ENCODE measurements at places on chromosomes 4 and X.

- H3K27me3 ChIP-seq: no peaks in the 10 kb centered on the region
- H3K4me1 ChIP-seq: no peaks in the 10 kb centered on the region
- H3K27ac ChIP-seq: no peak overlapping the region
- no peak overlapping the region for H3K4me3 ChIP-seq
Observed at GRCh38 chr4:156326246-156326645, 372.6 kb upstream of the CTSO start.

- no peak overlapping the region for H3K27ac ChIP-seq
- H3K36me3 ChIP-seq: no peaks in the 10 kb centered on the region
- H3K4me1 ChIP-seq: no peaks in the 10 kb centered on the region
- no peak overlapping the region for H3K4me3 ChIP-seq
Observed at GRCh38 chr4:14321723-14322122, 680.6 kb upstream of the CPEB2 start.

GRCh38 chrX:143455046-143455445 lies 62.2 kb downstream of the SPANXN3 start:
- no peaks in the 10 kb centered on the region for H3K27me3 ChIP-seq
- DNase-seq: no peak
- no peaks in the 10 kb centered on the region for H3K4me1 ChIP-seq

DNA sequence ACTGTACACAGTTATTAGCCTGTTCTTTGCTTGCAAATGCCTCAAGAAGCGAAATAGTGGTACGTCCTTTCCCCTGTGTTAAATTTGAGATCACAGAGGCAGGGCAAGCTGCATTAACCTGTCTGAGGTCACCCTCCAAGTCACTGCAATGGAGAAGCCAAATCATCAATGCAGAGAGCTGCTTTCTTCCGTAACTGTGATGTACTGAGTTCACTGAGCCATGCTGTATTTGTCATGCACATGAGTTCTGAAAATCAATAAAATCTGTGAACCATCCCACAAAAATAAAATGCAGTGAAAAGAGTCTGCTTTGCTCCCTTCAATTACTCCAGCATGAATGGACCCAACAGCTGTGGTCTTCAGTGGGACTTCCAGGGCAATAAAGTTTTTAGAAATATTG lies 393.5 kb downstream of the KCNIP4 start:
- H3K27ac ChIP-seq: no peak overlapping the region
- no peaks in the 10 kb centered on the region for H3K27me3 ChIP-seq
- H3K4me3 ChIP-seq: no peak overlapping the region
- no peak for DNase-seq
- no peaks in the 10 kb centered on the region for H3K4me1 ChIP-seq
- H3K36me3 ChIP-seq: no peaks in the 10 kb centered on the region

- DNase-seq: no peak
- no peak overlapping the region for H3K27ac ChIP-seq
- no peaks in the 10 kb centered on the region for H3K36me3 ChIP-seq
Observed at GRCh38 chr4:22607382-22607781, 85.4 kb upstream of the GBA3 start.

- no peak for DNase-seq
- H3K4me3 ChIP-seq: no peak overlapping the region
- no peaks in the 10 kb centered on the region for H3K27me3 ChIP-seq
- no peak overlapping the region for H3K27ac ChIP-seq
- H3K4me1 ChIP-seq: no peaks in the 10 kb centered on the region
Observed at GRCh38 chr4:12583275-12583674, 900.9 kb downstream of the RAB28 start.

- H3K36me3 ChIP-seq: no peaks in the 10 kb centered on the region
- no peak overlapping the region for H3K4me3 ChIP-seq
- DNase-seq: no peak
Observed at GRCh38 chr4:137129441-137129840, 402.9 kb downstream of the PCDH18 start.

DNA sequence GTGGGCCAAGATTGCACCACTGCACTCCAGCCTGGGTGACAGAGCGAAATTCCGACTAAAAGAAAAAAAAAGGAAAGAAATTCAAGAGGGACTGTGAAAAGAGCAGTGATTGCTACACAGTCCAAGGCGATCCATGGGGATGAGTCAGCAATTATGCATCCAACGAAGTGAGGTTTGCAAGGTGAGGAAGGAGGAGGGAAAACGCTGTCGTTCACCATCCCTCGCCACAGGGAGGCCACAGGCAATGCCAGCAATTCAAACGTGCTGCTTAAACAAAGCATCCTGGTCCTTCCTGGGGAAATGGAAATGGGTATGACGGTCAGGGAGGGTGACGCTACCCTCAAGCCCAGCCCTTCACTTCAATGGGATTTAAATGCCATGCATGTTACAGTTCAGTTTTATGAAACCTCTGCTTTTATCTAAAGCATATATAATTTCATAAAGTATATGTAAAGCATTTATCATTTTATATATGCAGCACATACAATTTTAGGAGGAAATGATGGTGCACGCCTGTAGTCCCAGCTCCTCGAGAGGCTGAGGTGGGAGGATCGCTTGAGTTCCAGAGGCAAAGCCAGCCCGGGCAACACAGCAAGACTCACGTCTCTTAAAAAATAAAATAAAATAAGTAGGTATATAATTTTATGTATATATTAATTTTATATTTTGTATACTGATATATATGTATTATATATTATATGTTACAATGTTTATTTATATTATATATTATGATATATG lies 108.7 kb downstream of the DHRSX start:
- peaks cover 7% of the 10 kb centered on the region for H3K4me1 ChIP-seq
- DNase-seq: no peak
- no peak overlapping the region for H3K4me3 ChIP-seq
- H3K36me3 ChIP-seq: no peaks in the 10 kb centered on the region

- H3K27ac ChIP-seq: no peak overlapping the region
- DNase-seq: no peak
- H3K36me3 ChIP-seq: no peaks in the 10 kb centered on the region
- H3K4me3 ChIP-seq: no peak overlapping the region
Observed at GRCh38 chr4:81826335-81826734, 354.6 kb upstream of the RASGEF1B start.
